ENCODE measurements at places on chromosomes 3 and 15.

DNA sequence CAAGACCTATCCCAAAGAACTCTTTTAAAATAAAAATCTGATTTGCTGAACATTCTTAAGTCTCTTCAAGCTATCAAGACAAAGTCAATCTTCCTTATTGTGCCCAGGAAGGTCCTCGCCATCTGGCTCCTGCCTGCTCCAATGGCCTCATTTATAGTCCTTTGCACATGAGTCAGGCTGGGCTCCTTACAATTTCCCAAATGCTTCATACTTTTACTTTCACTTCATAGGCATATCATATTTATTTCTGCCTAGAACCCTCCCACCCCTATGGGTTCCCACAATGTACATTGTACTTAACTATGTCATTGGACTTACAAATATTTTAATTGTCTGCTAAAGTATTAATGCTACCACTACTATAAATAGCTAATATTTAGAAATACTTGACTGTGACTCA lies 9.1 kb downstream of the THRB start:
- DNase-seq: no peak

DNA sequence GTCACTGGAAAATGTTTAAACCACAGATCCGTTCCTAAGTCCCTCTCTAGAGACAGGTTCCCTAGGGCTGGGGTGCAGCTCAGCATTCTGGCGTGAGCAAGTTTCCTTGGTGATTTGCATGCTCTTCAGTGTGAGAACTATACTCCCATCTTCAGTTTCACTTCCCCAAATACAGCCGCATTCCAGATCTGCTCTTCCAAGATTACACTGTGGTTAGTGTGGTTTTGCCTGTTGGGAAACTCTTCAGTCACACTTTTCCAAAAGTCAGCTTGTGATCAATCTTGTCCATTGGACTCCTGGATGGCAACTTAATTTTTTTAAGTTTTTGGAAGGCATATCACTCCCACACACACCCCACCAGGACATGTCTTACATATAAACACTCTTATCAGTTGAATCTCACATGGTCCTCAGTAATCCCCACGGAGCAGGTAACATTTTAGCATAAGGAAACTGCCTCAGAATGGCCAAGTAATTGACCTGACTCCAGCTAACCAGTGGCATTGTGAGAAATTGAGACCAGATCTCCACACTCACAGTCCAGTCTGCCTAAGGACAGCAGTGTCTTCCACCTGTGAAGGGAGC lies 33.5 kb upstream of the PTPN23 start:
- no peak for DNase-seq

DNA sequence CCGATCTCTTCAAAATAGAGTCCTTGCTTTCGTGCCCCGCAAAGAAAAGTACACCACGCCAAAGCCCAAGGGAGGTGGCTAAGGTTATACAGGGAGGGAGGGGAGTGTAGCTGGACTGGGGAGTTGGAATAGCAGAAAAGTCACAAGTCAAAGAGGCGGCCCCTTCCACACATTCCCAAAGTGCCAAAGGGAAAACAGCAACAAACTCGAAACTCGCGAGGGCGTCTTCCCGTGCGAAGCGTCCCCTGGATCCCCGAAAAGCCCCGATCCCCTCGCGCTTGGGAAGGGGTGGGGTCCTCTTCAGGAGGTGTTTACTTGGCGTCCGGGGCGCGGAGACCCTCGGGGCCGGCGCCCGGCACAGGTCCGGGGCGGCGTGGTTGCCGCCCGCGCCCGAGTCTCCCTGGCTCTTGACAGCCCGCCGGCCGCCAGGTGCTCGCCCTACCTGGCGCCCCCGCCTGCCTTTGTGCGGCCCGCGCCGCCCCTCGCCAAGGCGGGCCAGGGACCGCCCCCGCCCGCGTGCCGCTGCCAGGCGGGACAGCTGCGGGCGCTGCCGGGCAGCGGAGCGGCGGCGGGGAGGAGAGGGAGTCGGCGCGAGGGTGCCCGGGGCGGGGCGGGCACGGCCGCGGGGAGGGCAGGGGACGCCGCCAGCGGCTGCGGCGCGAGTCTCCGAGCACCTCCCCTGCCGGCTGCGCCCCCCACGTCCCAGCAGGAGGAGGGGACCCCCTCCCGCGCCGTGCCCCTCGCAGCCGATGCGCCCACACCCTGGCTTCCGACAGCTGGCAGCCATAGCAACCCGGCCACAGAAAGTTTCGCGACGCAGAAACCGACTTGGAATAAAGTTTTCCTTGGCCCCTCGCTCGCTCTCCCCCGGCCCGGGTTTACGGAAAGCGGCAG lies 966 bp downstream of the MYO1E start:
- no peak for DNase-seq

GRCh38 chr15:89504166-89504565 lies 7.8 kb upstream of the RHCG start:
- DNase-seq: no peak

DNA sequence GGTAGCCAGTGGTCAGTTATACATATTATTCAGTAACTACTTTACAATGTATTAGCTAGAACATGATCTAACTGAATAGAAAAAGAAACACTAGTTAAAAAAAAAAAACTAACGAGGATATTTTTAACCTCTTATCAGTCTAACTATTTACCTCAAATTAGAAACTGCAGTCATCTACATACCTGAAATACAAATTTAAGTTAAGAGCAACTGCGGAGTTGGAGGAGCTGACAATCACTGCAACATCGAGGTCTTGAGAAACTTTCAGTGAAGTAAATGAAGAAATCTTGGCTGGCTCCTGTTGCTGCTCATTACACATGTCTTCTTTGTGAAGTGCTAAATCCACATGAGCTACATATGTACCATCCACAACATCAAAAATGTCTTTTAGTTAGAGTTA lies 6.5 kb downstream of the SPG11 start:
- no peak for DNase-seq

DNA sequence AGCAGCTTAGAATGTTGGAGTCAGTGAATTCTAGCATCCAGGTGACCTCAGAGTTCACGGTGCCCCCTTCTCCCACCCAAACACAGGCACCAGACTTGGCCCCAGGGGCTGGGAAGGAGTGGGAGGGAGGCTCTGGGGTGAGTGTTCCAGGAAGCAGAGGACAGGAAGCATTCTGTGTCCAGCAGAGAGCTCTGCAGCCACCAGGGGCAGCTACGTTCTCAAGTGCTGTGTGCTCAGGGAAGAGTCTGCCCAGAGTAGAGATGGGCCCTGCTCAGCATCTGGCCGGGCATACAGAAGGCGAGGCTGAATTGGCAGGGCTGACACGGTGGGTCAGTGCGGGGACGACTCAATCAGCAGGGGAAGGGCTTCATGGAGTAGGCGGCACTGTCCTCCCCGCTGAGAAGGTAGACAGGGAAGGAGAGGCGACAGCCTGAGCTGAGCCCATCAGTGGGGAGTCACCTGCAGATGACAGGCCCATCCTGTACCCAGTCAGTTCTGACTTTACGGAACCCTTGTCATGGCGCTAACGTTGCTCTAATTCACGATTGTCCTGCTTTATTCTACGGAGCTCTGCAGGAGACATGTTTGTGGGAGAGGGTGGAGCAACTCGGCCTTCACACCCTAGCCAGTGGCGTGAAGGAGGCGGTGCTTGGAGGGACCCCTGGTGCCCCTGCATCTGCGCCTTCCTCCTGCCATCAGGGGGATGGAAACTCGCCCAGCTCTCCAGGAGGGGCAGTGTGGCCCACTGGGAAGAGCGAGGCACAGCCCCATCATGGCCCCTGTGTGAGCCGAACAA lies 82.2 kb downstream of the C3orf70 start:
- no peak for DNase-seq

DNA sequence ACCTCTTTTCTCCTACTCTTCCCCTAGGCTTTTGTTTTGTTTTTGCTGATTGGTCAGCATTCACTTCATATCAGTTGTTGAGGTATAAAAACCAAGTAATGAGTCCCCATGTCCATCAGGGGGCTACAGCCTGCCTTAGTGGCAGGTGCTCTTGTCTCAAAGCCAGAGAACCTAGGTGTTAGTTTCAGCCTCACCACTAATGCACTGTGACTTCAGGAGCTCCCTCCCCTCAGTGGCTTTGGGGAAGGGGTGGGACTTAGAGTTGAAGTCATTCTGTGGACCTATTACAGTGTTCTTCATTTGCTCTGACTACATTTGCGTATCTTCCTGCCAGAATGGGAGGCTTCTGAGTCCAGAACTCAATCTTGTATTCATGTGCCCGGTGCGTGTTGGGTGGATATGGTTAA lies 41.6 kb downstream of the NR2C2 start:
- no peak for DNase-seq

DNA sequence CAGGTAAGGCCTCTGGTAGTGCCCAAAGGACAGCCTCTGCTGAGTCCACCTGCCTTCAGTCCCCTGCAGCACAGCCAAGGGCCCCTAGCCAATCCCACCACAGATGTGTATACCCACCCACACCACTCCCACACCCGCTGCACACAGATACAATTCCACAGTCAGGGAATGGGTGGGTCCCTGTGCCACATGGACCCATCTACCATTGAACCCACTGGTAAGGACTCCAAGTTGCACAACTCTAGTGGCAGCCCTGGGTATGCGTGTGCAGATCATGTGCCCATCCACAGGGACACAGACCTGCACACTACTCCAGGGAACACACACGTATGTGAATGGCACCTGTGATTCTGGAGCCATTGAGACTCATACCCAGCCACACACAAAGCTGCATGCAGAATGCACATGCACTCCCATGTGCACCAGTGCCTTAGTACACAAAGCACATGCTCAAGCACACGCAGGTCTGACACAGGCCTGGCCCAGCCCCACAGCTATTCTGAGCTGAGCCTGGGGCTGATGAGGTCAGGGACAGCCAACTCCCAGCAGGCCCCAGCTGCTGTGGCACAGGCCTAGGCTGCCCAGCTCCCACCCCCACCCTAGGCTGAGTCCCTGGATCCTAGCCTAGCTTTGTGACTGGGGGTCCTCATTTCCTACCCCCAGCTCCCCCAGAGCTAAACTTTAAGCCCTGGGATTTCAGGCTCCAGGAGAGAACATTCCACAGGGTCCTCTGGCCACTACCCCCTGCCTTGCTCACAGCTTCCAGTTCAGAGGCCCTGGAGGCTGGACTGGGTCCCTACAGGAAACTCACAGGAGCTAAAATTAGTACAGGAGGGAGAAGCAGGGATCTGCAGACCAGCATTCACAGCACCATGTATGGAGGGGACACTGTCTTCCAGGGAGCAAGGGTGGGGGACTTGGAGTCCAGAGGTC lies 2.7 kb upstream of the ALS2CL start:
- DNase-seq: no peak

DNA sequence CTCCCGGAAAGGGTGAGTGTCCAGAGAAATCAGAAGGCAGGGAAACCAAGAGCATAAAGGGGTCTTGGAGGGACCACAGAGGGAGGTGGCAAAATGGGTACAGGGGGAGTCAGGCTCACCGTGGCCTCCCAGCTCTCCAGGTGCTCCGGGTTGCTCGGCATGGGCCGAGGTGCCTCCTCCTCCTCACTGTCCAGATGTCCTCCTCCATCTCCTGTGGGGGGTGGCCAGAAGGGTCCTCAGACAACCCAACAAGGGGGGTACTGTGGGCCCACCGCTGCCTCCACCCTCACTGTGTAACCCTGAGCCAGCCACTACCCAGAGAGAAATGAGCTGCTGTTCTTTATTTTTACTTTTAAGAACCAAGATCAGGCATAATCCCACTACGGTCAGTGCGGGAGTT lies 30.4 kb upstream of the OR4F6 start:
- DNase-seq: no peak

DNA sequence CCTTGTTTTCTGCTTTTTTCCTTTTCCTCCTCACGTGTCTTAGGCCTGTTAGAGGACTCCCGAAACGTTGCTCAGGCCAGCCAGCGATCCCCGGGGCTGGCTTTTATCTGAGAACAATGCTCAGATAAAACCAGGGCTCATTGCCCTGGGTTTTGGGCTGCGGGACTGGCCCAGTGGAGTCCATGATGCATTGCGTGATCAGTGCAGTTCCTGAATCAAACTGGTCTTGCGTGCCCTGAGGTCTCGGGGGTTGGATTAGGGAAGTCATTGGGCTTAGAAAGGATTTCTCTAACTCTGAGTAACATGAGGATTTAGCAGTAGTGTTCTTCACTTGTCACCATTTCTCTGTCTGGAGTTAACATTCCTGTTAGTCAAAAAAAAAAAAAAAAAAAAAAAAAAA lies 66.3 kb downstream of the CCR1 start:
- DNase-seq: no peak

GRCh38 chr3:58664611-58665010 lies 2.0 kb downstream of the FAM3D start:
- DNase-seq: no peak

GRCh38 chr15:99425657-99426301 lies 140.0 kb upstream of the MEF2A start:
- DNase-seq: no peak
